CD4-positive, alpha-beta T cell (primary cell): ENCODE measurements at places on chromosomes 12 and 14.

- no peak for DNase-seq
These were observed at the start of gene BCAT1 for GRCh38 chr12:24948757-24949722. Gene BCAT1, minus strand, starts transcription at chr12:24949101. Its CDS starts 169 bp downstream, at chr12:24948932.

GRCh38 chr12:109899783-109900751 lies at the start of gene TCHP:
Gene TCHP, plus strand, starts transcription at chr12:109900274. Its CDS starts 2,753 bp downstream, at chr12:109903027.
- peak; percentile 70 for DNase-seq

GRCh38 chr14:100073576-100074430 lies 8.6 kb downstream of the EVL start:
- no peak for DNase-seq

GRCh38 chr12:89960607-89961394 lies 252.2 kb upstream of the ATP2B1 start:
- DNase-seq, result no peak

DNA sequence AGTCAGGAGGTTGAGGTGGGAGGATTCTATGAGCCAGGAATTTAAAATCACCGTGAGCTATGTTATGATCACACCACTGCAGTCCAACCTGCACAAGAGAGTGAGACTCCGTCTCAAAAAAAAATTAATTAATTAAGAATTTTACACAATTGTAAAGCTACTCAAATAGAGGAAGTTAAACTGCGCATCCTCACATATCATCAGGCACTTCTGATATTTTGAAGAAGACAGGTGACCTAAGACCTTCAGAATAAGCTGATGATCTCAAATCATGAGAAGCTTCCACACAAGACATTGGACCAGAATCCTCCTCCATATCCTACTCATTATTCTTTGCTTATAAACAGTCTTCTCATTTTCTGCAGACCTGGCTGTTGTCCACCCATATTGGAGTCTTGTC lies 800.9 kb downstream of the TMEM121 start:
- DNase-seq, result no peak

DNA sequence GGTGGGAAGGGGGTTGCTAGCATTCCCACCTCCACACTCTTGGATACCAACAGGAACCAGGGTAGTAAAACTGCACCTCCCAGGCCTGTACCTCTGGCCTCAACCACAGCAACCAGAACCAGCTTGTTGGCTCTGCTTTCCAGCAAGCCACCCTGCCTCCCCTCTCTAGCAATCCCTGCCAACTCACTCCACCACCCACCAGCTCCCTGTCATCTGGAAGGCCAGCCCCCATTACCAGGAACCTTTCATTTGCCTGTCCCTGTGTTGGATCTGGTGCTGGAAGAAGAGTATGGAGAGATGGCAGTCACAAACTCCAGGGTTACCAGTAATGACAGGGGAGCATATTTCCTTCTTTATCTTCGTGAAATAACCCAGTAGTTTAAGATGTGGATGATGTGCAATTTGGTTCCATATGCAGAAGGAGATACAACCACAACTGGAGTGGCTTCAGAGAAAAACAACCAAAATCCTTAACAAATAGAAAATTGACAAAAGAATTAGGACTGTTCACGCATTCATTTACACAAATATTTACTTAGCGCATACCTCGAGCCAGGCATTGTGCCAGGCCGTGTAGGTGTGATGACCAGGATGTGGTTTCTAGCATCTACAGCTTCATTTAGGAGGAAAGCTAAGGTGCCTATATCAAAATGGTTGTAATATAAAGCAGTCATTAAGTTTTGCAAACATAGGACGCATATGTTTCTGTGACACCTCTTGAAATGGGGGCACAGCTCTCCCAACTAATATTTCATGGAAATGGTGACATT lies 3.4 kb downstream of the B4GALNT3 start:
- DNase-seq, result no peak

DNA sequence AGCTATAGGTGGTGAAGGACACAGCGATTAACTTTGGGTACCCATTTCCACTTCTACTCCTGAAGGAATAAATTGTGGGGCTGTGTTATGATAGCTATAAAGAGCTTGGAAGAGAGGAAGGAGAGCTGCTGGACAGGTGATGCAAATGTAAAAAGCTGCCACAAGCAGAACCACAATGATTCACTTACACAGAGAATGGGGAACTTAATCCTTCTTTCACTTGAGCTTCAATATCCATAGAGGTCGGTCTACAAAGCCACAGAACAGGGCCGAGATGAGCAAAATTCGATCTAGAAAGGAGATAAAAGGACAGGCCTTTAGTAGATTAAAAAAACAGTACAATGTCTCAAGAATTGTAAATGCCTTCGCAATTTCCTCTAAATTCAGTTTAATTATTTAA lies 831.1 kb downstream of the LRFN5 start:
- no peak for DNase-seq

DNA sequence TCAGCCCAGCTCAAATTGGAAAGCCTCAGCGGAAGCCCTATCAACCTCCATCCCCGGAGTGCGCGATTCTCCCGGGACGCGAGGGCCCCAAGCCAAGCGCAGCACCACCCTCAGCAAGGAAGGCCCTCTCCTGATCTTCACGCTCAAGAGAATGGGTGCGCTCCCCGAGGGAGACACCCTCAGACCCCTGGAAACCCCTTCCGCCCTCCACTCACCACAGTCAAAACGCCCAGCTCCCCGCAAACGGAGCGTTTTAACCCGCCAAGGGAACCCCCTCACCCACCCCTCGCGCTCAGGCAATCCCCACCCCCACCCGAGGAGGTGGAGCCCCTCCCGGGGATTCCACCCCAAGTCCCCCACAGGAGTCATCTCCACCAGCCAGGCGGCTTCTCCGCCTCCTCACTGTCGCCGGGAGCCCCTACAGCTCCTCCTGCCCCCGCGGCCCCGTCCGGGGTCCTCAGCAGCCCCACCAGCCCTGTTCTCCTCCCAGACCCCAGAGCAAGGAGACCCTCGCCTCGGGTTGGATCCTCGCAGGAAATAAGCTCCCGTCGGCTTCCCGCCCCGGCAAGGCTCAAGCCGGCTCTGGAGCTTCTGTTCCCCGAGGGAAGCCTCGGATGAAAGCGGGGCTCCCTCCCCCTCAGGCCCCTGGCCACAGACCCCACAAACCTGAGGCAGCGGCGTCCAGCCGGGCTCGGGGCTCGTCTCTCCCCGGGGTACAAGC lies 507 bp downstream of the BAZ2A start:
- DNase-seq, result no peak

DNA sequence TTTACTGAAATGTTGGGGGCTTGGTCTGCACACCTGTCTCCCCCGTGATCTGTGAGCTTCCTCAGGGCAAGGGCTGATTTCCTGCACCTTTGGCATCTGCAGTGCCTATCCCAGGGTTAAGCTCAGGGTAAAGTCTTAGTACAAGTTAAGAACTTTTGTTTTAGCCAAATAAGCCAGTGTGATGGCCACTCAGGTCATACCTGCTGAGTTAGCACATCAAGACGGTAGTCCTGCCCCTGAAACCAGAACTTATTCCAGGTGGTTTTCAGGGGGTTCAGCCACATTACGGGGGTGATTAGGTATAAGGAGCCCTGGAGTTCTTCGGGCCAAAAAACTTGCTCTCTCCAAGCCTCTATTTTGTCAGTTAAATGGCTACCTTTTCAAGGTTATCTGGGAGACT lies 21.6 kb upstream of the CHST11 start:
- no peak for DNase-seq
